Nucleus accumbens (tissue), 56 donors: ENCODE measurements at places on chromosomes 7 and 10.

DNA sequence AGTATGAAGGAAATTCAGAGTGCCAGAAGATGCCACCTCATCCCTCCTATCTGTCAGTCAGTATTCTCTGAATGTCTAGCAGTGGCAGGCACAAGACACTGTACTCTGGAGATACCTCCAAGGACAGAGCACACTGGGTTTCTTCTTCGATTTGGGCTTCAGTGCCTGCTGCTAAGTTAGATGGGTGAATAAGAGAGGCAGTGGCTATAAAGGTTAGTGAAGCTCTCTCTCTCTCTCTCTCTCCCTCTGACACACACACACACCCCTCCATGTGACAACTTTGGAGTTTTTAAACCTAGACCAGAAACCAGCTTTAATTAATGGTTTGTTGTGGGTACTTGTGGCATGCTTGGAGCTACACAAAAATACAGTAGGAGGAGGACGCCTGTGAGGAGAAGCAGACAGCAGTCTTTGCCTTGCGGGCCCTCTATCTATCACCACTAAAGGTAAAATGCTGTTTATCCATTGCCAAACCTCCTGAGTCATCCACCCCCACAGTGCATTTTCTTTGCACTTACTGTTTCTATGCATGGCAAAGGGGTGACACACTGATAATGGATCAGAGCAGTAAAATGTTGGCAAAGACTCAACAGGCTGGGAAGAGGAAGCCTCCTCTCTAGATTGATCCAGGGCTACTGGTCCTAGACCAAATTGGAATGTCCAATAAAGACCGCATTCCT, 102.5 kb downstream of the TRIL start:
- no peak for DNase-seq

GRCh38 chr10:58932126-58932525, 244.3 kb upstream of the PHYHIPL start:
- no peak for DNase-seq

DNA sequence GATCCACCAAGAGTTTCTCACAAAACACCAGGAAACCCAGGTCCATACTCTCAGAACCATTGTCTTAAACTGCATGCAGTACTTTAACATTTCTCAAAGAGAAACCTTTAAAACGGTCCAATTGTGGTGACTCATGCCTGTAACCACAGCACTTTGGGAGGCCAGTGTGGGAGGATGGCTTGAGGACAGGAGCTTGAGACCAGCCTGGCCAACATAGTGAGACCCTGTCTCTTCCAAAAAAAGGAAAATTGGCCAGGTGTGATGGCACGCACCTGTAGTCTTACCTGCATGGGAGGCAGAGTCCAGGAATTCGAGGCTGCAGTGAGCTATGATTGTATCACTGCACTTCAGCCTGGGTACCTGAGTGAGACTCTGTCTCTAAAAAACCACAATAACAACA, 97.5 kb upstream of the OIT3 start:
- no peak for DNase-seq

- no peak for DNase-seq
Measured at GRCh38 chr7:91126762-91127161, 137.5 kb upstream of the FZD1 start.

GRCh38 chr10:69346776-69347175, 68.5 kb downstream of the HK1 start:
- no peak for DNase-seq

DNA sequence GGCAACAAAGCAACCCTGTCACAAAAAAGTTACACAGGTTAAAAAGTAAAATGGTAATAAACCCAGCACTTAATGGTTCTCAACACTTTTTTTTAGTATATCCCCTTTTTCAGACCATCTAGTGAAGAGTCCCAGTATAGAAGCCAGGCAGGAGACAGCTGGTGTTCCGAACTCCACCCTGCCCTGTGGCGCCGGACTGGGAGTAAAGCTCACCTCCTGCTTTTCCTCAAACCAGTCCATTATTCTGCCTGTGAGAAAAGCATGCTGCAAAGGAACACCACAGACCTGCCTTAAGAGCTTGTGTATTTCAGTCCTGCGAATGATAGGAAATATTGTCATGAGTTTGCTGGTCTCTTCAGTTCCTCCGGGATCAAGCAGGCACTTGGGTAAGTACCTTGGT, 81.0 kb downstream of the EZH2 start:
- no peak for DNase-seq

DNA sequence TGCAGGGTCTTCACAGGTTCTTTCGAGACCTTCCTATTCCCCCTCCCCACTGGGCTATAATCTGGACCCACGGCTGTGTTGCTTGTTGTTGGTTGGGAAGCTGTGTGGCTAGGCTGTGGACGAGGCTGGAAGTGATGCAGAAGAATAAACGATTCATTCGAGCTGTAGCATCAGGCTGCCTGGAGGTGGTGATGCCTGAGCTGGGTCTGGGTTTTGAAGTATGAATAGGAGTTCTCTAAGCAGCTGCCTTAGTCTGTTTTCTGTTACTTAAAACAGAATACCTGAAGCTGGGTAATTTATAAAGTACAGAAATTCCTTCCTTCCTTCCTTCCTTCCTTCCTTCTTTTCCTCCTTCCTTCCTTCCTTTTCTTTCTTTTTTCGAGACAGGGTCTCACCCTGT, 126.5 kb upstream of the ZEB1 start:
- no peak for DNase-seq

DNA sequence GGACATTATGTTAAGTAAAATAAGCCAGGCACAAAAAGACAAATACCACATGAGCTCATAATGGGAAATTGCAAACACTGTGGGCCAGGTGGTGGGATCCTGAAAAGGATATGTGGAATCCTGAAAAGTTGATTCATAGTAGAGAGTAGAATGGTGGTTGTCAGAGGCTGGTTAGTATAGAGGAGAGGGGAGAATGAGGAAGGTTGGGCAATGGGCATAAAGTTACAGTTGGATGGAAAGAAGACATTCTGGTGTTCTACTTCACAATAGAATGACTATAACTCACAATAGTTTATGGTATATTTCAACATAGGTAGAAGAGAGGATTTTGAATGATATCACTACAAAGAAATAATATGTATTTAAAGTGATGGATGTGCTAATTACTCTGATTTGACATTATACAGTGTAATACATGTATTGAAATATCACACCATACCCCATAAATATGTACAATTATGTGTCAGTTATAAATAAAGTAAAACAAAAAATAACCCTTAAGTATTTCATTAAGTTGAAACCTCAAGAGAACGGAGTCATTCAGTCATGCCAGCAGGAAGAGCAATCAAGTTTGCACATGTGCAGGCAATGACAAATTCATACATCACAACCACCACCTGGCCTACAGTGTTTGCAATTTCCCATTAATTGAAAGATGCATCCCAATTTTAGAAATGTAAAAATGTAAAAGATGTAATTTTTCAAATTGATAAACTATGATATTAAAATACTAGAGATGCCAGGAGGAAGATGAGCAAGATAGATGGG, 156.7 kb downstream of the MAGI2 start:
- DNase-seq = no peak

DNA sequence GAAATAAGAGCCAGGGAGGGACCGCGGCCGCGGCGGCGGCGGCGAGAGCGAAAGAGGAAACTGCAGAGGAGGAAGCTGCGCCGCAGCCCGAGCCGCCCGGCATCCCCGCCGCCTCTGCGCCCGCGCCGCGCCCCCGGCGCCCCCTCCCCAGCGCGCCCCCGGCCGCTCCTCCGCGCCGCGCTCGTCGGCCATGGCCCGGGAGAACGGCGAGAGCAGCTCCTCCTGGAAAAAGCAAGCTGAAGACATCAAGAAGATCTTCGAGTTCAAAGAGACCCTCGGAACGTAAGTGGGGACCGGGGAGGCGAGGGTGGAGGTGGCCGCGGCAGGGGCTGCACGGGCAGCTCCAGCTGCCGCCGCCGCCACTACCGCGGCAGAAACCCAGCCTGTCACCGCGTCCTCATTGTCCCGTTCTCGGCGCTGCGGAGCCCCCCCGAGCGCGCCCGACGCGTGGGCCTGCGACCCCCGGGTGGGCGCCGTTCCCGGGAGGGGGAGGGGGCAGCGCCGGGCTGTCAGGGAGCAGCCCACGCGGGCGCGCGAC, 351 bp downstream of the CAMK1D start:
- DNase-seq = no peak

GRCh38 chr10:88932539-88933256, 19.9 kb downstream of the ACTA2 start:
- peak; percentile 29 for DNase-seq

GRCh38 chr10:129788215-129788614, 175.9 kb downstream of the EBF3 start:
- DNase-seq = no peak

DNA sequence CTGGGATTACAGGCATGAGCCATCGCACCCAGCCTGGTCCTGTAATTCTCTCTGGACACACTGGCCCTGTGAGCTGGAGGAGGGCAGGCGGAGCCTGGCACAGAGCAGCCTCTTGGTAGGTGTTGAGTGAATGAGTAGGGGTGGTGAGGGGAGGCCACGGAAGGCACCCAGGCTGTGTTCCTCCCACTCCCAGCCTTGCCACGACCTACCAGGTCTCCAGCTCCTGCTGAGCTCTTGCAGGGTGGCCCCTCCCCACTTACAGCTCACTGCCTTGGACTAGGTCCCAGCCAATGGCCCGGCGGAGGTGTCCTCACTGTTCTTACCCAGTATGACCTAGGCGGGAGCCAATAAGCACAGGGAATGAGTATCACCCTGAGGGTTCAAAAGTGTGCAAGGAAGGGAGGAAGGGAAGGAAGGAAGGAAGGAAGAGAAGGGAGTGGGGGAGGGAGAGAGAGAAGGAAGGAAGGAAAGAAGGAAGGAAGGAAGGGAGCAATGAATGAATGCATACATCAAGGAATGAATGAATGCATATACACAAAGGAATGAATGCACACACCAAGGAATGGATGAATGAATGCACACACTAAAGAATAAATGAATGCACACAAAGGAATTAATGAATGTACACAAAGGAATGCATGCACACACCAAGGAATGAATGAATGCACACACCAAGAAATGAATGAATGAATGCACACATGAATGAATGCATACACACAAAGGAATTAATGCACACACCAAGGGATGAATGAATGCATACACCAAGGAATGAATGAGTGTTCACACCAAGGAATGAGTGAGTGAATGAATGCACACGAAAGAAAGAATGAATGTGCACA, 45.5 kb downstream of the GTF2IRD1 start:
- DNase-seq = no peak

- no peak for DNase-seq
Measured at GRCh38 chr10:49382226-49382625, 13.7 kb downstream of the DRGX start.

DNA sequence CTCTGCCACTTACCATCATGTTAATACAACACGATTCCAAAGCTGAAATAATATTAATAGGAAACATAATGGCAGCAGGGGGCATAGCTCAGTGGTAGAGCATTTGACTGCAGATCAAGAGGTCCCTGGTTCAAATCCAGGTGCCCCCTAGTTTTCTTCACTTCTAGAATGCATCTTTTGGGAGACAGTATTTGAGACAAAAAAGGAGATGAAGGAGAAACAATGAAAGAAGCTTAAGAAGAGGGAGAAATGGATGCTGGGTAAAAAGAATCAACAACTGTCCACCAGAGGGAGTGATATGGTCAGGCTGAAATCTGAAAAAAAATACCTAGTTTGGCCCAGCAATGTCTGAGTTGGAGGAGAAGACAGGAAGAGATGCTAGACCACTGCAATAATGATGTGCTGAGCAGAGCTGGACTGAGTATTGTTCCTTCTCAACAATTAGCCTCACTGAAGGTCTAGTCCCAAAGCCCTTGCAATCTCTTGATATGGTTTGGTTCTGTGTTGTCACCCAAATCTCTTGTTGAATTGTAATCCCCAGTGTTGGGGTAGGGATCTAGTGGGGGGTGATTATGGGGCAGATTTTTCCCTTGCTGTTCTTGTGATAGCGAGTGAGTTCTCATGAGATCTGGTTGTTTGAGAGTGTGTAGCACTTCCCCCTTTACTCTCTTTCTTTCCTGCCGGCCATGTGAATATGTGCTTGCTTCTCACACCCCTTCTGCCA, 48.3 kb downstream of the ZNF783 start:
- no peak for DNase-seq

GRCh38 chr10:133129071-133129858, 30.8 kb upstream of the KNDC1 start:
- no peak for DNase-seq

GRCh38 chr10:64976150-64976549, 1454.9 kb downstream of the REEP3 start:
- DNase-seq = no peak

DNA sequence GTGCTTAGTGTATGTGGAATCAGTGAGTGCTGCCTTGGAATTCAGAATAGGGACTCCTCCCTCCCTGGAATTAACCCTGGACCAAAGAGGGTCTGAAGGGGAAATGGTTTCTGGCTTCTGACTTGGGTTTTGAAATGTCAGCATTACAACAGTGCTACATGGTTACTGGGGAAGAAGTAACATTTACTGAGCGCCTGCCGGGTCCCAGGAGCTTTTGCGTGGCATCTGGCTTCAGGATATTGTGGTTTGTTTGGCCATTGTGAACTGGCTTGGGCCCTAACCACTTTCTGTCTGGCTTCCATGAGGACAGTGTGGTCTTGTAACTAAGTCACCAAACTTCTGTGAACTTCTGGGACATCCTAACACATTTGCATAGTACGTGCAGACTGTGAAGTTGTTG, 21.3 kb downstream of the TSPAN15 start:
- no peak for DNase-seq

GRCh38 chr7:102220960-102221800, 65.5 kb upstream of the SH2B2 start:
- no peak for DNase-seq

DNA sequence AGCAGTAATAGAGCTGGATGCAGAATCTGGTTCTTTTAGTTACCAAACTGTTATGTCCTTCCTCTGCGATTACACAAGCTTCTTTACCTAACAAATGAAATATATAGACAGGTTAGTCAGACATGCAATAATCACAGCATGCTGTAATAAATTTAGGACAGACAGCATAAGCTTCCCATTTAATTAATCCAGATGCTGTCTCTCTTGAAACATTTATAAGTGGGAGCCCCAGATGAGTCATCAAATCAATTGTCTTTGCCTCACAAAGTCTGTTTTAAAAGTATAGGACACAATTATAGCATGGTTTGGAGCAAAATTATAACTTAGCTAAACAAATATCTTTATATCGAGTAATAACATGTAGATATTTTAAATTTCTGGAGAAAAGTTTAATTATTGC, 1.6 kb downstream of the CDNF start:
- DNase-seq = no peak

GRCh38 chr10:123835575-123835974, 56.0 kb downstream of the CPXM2 start:
- no peak for DNase-seq

- no peak for DNase-seq
Measured at GRCh38 chr7:84154991-84155781, 39.4 kb downstream of the SEMA3A start.
